ENCODE measurements at places on chromosomes 6 and 20.

DNA sequence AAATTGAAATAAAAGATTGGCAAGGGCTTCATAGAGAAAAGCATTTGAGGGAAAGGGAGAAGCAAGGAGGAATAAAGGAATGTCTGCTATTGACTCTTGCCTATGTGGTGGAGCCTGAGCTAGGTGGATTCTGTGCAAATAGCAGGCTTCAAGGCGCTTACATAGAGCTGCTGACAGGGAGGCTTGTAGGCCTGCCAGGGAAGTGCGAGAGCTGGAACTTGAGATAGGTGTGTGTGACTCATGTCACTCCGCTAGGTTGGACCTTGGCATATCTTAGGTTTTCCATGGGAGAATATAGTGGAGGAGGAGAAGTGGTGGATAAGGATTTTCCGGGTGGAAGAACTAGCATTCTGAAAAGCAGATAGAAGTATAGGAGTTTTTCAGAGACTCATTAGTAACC, 14.0 kb downstream of the SNRNP48 start:
- DNase-seq, result no peak

DNA sequence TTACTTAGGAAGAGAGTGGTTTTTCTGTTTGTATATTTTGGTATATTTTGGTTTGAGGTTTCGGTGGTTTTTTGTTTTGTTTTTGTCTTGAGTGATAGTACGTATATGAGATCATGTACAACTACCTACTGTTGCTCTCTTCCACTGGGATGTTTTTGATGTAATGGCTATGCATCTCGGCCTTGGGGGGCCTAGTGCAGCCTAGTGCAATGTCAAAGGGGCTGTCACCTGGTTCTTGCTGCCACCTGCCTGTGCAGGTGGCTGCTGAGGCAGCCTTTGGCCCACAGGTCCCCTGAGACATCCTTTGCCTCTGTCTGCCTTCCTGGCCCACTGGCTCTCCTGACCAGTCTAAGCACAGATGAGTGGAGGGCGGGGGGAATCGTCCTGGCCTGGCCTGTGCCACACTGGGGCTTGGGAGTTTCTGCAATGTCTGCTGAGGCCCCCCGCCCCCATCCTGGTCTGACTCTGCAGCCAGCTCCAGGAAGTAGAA, 546.6 kb downstream of the CD83 start:
- no peak for DNase-seq

DNA sequence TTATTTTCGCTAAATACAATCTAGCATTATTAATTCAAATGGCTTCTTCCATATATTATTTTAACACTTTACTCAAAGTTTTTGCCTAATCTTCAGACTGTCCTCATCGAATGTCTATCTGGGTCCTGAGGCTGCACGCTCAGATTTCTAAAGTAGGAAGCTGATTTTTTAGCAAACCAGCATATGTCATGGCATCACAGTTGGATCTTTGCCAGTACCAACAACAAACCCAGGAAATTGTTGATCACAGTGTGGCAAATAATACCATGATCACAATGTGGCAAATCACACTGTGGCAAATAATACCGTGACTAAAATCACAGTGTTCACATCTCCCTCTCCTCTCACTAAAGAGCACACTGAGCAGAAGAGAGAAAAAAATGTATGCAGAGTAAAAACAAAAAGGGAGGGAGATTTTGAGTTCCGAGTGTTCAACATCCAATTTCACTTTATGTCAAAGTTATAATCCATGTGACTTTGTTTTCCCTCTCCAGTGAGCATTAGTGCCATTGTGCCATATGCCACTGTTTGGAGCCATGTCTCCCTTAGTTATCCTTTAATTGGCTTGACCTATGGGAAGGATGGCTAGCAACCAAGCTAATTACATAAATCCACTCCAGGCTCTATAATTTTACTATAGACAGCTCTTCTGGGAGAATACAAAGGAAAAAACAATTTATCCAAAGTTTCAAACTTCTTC, 1059.6 kb downstream of the HACE1 start:
- no peak for DNase-seq

DNA sequence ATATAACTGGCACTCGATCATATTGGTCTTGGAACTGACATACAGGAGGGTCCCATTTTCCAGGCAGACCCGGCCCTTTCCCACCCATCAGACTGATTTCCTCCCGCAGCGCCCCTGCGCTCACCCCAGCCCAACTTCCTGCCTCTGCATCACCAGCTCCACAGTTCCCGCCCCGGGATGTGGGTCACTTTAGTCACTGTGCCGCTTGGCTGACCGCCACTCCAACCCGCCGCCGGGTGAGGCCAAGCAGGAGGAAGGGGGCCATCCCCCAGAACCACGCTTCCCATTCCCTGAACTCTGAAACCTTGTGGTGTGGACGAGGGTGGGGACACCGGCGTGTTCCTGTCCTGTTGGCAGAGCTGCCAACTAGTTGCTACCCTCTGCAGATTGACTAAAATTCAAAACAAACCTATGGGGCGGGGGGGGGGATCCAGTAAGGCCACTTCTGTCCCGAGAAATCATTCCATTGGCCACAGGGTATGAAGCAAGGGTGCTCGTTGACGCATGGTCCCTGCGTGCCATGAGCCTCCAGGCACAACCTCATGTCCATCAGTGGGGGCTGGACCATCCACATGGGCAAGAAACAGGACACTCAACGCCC, 12.3 kb downstream of the TGM2 start:
- no peak for DNase-seq

DNA sequence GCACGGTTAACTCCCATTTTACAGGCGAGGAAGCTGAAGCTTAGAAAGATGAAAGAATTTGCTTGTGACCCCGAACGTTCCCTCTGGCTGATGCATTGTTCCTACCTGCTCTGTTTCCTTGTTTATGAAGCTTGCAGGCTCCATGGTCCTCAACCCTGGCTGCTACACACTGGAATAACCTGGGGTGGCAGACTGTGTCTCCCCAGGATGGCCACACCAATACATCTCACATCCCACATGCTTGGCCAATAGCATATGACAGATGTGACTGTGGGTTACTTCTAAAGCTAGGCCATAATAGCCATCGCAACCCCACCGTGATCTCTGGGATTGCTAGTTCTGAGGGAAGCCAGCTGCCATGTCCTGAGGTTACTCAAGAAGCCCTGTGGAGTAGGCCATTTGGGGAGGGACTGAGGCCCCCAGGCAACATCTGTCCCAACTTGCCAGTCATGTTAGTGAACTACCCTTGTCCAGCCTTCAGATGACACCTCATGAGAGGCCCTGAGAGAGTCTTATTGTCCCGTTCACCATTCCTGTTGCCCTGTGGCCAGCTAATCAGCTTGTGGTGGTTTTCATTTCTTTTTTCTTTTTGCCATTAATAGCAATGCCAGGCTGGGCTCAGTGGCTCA, 6.7 kb upstream of the FAM110A start:
- DNase-seq, result no peak

DNA sequence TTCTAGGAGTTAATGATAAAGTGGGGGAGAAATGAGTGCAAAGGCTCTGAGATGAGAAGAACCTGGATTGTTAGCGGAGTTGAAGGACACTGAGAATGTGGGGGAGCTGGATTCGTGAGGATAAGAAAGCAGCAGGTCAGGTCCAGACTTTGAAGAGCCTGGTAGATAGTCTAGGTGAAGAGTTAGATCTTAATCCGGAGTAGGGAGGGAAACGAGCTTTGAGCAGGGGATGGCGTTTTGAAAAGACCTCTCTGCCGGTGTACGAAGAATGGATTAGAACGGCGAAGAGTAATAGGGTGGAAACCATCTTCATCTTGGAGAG, 487 bp upstream of the PHF20 start:
- DNase-seq, result no peak

- DNase-seq, result no peak
Measured at GRCh38 chr6:149190224-149190831, 127.2 kb upstream of the TAB2 start.

DNA sequence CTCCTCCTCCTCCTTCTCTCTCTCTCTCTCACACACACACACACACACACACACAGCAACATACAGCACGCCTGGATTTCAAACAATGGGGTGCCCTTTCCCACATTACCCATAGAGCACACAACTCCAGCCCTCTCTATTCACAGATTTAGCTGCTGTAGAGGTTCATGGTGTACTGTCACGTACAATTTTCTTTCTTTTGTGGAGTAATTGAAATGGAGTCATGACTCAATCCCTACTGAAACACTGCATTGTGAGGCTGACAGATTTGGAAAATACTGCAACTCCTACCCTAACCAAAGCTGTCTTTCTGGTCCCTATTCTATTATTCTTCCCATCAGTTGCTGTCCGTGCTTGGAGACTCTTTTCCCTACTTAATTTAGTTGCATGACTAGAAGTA, 166.9 kb downstream of the EDN1 start:
- no peak for DNase-seq

DNA sequence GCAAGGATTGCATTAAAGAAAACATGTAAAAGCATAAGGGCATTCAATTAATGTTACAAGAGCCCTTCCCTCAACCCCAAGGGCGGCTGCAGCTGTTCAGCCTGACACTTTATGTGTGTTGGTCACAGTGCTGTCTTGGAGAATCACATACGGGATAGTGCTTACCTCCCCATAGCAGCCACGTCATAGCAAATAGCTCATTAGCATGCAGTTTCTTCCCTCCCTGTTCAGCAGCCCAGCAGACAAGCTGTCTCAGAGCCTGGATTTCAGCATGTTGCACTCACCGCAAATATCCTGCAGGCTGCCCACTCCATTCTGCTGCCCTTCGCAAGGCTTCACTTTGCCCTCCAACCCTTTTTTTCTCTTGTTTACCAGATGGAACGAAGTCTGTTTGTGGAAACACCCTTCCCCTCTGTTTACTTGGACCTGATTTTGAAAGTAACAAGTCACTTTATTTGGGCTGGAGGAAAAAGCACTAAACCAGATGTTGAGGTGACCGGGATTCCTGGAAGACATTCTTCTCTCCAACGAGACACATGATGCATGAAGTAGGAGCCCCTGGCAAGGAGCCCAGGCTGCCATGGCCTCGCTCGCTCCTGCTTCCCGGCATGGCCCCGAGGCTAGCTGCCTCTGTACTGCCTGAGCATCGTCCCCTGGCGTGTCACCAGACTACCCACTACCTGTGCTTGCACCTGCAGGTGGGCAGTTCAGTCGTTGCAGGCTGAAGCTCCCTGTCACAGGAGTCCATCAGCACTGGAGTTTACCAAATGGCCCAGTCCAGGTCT, 151.6 kb upstream of the GMDS start:
- DNase-seq, result no peak

DNA sequence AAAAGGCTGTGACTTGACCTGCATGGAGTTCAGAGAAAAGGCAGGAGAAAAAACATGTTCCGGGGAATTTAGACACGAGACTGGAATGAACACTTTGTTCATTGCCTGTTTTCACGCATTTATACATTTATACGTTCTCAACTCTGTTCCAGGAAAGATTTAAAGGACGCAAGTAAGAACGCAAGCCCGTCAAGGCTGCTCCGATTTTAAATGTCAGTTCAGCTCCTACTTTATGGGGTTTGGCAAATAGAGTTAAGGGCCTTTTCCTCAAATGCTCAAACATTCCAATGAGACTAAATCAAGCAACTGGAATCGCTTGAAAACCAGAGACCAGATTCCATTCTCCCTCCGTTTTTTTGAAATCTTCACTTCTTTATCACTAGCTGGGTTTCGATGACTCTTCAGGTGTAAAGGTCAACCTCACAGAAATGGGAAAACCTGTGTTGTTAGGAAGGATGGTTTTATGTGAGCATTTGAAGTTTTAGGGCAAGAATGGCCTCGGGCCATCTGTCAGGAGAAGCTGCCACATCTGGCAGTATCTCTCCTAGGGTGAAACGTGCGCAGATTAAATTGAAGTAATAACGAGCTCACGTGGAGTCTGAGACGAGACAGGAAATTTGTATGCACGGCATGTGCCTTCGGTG, 24.9 kb downstream of the TTLL2 start:
- DNase-seq, result no peak

GRCh38 chr6:148414836-148415235, 72.2 kb downstream of the SASH1 start:
- no peak for DNase-seq

DNA sequence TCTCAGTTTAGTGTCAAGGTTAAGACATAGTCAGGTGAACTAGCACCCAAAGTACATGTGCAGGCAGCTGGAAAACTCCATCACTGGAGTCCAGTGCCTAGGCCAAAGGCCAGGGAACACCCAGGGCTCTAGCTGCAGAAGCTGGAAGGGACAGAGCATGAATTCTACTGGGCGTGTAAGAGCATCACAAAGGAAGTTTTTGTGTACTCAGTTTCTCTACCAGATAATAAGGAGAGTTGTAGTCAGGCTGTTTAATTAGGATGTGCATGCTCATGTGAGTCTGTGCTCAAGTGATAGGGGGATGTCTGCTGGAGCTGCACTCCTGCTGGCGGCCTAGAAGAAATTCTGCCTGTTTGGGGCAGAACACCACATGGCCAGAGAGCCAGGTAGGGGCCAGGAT, 8.1 kb downstream of the L3MBTL1 start:
- no peak for DNase-seq

DNA sequence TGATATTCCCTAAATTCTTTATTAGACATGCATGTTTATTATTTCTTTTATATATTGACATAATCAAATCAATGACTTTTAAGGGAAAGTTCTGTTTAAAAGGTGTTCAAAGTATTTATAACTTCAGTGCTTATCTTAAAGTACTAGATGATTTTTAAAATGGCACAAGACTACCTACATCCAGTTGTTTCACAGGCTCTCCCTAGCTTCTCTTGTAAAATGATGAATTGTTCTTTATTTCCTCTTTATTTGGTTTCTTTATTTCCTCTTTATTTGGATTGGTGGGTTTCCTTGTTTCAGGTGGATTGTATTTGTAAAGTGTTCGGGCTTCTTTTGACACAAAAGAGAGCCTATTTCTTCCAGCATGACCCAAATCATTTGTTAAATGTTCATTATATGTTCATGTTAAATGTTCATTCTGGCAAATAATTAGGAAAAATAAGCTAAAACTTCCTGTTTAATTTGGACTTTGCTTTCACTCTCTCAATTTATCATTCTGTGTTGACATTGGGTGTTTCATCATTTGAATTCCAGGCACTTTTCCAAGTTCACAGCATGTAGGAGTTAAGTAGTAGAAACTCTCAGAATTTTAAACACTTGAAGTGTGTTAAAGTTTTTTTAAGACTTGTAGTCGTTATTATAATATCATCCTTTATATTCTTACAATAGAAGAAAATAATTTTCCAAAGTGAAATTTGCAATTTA, 24.6 kb downstream of the MLIP start:
- no peak for DNase-seq

DNA sequence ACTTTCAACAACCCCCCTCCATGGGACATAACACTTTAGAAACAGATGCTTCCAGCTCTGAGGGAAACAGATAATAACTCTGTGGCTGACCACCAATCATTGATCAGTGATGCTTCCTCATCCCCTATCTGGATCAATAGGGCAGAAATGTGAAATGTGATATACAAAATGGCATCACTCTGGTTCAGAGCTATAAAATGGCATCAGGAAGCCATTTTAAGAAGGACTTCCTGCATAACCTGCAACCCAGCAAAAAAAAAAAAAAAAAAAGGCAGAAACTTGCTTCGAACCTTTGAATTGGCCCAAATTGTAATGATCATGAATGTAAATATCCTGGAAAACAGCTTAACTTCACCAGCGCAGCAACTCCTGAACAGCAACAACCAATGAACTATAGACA, 48.0 kb upstream of the RNGTT start:
- no peak for DNase-seq

GRCh38 chr6:156589281-156589680, 187.9 kb upstream of the ARID1B start:
- no peak for DNase-seq
